ENCODE measurements at places on chromosomes 2 and 18.

DNA sequence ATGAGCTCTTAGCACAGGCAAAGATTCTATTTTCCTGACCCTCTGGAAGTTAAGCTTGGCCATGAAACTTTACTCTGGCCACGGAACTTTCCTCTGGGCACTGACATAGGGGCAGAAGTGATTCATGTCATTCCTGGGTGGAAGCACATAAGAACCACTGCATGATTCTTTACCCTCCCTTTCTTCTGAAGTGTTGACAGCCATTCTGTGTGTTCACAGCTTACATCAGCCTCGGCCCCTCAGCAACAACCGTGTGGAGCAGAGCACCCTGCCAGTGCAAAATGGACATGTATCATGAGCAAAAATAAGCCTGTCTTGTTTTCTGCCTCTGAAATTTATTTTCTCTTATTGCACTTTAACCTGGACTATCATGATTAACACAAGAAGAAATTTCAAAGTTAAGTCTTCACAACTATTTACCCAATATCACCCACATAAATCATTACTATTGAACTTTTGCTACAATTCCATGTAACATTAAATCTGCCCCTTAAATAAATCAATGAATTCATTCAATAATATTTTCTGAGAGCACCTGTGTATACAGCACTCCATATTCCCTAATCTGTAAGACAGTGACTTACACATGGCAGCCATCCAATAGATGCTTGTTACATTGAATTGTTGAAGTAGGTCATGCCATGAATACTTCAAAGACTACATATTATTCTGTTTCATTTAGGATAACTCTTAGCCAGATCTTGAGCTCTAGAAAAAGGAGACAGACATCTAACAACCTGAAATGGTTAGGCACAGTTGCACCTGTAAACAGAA is 531.9 kb downstream of the IRS1 start:
- DNase-seq, result peak; percentile 40
- H3K27ac ChIP-seq, result no peak overlapping the region
- no peak overlapping the region for H3K4me3 ChIP-seq
- no peaks in the 10 kb centered on the region for H3K4me1 ChIP-seq

DNA sequence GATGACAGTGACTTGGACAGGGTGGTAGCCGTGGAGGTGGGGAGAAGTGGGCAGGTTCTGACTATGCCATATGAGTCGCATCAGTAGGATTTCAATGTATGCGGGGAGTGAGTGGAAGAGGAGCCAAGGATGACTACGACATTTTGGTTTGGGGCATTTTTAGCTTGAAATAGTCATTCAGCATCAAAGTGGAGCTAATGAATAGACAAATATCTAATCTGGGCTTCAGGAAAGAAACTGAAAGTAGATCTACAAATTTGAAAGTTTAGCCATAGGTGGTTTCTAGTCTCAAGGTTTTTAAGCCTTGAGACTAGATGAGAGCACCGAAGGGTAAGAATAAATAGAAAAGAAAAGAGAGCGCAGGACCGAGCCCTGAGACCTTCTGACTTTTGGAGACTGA is 58.3 kb downstream of the FEZ2 start:
- H3K4me1 ChIP-seq, result peaks cover 10% of the 10 kb centered on the region
- H3K27me3 ChIP-seq, result no peaks in the 10 kb centered on the region
- DNase-seq, result no peak
- H3K36me3 ChIP-seq, result peaks cover 35% of the 10 kb centered on the region

DNA sequence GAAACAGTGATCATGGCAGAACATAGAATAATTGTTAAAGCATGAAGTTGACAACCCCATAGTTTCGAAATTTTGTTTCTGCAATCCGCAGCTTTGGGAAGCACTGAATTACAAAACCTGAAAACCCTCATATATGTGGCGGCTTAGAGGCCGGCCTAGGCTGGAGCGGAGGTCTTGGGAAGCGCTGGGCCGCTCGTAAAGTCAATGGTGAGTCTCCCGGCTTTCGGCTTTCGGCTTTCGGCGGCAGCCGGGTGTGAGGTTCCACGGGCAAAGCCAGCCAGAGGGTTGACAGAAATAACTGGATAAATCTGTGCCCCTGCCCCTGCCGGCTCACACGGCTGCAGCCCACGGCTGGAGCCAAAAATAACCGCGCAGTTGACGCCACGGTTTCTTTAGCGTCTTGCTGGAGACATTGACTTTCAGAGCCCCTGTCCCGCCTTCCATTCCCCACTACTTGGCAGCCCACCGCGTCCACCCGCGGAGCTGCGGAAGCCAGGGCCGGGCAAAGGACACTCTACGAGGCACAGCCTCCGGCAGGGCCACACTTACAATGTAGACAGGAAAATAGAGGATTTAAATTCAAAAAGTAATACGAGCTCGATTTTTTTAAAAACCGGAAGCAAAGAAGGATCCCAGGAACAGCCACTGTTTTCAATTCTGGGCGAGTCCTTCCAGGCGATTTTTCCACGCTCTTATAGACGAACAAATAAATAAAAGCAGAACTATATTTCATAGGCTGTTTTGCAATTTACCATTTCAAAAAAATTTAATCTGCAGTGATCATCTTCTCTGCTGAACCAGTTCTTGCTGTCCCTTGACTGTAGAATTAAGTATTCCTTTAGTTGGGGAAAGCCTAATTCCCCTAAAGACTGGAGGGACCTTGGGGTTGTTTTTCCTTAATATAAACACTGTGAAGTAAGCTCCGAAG is 28.3 kb upstream of the ATP6V1B1 start:
- H3K27me3 ChIP-seq, result no peaks in the 10 kb centered on the region
- no peak overlapping the region for H3K27ac ChIP-seq
- no peaks in the 10 kb centered on the region for H3K4me1 ChIP-seq
- peak; percentile 45 for DNase-seq
- H3K4me3 ChIP-seq, result no peak overlapping the region

GRCh38 chr2:136131484-136131960 is 13.6 kb upstream of the CXCR4 start:
- no peaks in the 10 kb centered on the region for H3K4me1 ChIP-seq
- H3K27ac ChIP-seq, result no peak overlapping the region
- no peaks in the 10 kb centered on the region for H3K36me3 ChIP-seq
- no peak for DNase-seq
